Epithelial cell of prostate (primary cell): ENCODE measurements at places on chromosomes 16 and 17.

GRCh38 chr16:13324851-13325250 is 423.5 kb downstream of the SHISA9 start:
- DNase-seq, result no peak

GRCh38 chr16:22352723-22353122 is 21.7 kb downstream of the CDR2 start:
- DNase-seq, result no peak

DNA sequence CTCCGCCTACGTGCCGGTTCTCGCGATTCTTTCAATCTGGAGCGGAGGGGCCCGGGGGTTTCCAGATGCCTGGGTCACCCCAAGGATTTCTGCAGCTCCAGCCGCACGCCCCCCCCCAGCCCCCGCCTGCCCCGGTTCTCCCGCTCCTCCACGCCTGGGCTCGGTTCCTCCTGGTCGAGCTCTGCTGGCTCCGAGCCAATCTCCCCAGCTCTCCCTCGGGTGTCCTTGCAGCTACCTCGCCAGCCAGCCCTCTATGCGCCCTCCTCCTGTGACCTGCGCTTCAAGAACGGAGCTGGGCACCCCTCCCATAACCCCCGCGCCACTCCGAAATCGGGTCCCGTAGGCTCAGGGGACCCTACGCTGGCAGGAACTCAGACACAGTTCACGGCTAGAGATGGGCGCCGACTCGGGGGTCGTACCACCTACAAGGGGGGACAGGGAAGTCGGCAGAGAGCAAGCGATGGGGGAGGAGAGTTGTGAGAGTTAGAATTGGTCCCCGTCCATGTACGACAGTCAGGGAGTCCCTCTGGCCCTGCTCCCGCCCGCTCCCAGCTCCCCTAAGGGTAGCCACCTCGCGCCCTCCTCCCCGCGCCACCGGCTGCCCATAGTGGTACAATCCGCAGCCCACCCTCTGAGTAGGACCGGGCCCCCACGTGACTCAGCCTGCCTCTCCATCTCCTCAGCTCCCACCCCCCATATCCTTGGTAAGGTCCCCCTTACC is 961 bp downstream of the FGF11 start:
- no peak for DNase-seq

DNA sequence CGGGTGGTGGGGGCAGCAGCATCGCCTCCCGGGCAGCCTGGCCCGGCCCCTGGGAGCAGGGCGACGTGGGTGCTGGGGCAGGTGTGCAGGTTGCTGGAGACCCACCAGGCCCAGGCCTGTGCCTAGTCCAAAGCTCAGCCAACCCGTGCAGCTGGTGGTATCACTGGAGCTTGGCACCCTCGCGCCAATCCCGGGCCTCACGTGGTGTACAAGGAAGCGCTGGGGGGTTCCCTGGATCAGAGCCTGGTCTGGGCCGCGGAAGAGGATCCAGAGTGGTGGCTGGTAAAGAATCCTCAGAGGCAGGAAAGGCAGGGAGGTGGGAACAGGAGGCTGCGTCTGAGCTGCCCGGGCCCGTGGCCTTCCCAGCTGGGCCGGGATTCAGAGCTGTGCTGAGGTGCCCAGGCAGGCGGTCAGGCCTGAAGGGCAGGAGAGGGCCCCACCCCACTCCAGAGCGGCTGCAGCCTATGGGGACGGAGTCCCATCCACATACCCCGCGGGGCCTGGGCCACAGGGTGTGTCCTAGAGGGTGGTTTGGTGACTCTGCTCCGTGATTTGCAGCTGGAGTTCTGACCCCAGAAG is 36.2 kb downstream of the ZFPM1 start:
- no peak for DNase-seq

GRCh38 chr16:77043076-77043475 is 147.9 kb upstream of the MON1B start:
- no peak for DNase-seq

DNA sequence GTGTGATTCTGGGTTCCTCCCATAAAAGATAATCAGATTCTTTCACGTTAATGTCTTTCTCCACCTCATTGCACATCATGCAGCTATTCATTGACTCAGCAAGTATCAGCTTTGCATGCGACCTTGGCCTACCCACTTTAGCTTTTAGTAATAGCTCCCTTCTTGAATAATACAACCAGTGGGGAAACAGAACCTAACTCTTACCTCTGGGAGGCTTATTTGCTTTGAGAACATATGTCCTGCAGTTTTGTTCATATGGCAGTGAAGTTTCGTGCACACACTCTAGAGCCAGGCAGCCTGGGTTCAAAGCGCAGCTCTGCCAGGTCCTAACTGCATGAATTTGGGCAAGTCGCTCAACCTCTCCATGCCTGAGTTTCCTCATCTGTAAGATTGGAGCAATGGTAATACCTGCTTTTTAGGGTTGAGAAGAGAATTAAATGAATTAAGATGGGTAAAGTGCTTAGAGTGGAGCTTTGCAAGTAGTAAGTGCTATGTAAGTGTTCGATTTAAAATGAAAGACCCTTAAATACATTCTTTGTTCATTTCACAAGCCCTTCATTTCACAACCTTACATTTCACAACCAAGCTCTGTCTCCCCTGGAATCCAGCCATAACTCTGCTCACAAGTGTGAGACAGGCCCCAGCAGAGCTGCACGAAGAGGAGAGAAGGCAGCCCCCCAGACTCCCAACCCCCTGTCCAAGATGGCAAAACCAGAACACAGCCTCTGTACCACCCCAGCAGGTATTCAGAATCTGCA is 29.3 kb downstream of the MAPT start:
- no peak for DNase-seq

GRCh38 chr17:71649941-71650350 is 470.9 kb upstream of the SOX9 start:
- no peak for DNase-seq

DNA sequence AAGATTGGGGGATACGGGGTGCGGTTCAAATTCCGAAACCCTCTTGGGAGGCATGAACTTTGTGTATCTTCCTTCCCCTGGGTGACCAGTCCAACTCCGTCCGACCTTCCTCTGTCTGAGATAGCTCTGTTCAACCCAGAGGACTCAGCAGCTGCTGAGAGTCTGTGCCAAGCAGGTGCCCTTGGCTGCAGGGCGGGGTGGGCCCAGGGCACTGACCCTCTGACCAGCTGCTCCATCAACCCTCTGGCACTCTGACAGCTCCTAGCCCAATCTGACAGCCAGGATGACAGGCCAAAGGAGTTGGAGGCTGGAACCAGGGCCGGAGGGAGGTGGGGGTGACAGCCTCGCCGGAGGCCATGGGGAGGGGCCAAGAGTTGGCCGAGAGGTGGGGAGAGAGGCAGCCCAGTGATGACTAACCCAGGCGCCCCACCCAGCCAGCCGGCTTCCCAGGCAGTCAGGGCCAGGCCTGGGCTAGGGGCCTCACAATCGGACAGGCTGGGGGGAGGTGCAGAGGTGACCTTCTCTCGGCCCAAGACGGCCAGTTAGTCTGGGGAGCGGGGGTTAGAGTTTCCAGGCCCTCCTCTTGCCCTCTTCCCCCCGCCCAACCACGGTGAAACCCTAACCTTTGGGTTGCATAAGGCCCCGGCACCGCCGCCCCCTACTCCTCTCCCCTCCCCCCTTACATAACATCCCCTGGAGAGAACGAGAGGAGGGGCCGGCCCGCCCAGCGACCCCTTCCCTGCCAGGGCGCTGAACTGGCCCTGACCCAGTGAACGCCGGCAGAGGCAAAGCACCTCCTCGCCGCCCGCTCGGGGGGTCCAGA is 5.0 kb upstream of the TLCD2 start:
- peak; percentile 55 for DNase-seq

DNA sequence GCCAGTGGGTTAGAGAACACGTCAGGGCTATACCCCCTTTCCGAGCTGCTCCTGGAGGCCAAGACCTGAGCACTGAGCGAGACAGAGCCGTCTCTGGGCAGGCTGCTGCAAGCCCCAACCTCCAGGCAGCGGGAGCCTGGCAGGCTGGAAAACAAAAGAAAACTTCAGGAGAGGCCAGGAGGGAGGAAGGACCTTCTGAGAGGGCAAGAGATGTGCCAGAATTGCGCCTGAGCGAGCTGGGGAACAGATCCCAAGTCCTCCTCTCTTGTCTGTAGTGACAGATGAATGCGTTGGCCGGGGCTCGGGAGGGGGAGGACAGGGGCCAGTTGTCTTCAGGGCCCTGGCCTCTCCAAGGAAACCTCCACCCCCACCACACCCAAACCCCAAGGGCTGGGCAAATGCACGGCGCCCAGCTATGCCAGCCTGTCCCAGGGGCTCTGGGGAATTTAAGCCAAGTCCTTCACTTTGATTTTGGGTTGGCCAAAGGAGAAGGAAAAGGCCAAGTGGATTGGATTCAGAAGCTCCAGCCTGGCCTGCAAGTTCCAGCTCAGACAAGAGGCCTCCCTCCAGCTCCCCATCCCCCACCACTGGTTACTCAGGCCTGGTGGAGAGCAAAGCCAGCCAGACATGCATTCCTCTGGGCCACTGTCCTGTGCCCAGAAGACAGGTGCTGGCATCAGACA is 18.1 kb downstream of the SDK2 start:
- peak; percentile 59 for DNase-seq

- peak; percentile 79 for DNase-seq
Observed at GRCh38 chr16:81908466-81909262, 102.6 kb downstream of the SDR42E1 start.
